ENCODE measurements at places on chromosomes 5 and 9. TPM values are rescaled to one million over a fixed set of nuclear protein-coding genes. Genes with fewer than 3 reads are reported as not detected.

- H3K4me3 ChIP-seq = no peak overlapping the region
- peaks cover 24% of the 10 kb centered on the region for H3K4me1 ChIP-seq
- no peak overlapping the region for H3K27ac ChIP-seq
- no peak for DNase-seq
- peaks cover 3% of the 10 kb centered on the region for H3K36me3 ChIP-seq
These were observed 59.7 kb downstream of the ERBIN start for GRCh38 chr5:65986050-65986451.

DNA sequence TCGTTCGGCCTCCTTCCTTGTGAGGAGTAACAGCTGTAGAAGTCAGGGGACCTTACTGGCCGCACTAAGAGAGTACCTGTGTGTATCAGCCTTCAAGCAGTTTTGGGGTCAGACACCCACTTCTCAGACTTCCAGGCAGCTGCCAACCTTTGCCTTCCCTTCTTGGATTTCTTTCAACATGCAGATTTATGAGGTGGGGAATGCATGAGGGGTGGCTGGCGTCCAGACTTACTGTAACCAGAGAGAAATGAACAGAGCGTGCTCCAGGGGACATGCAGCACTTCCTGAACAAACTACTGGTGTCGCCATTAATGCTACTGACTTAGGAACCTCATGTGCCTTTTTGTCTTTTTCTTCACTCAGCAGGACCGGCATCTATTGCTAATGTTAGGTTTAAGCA, 46.7 kb downstream of the INSYN2B start:
- H3K27ac ChIP-seq = no peak overlapping the region
- H3K27me3 ChIP-seq = no peaks in the 10 kb centered on the region
- no peak for DNase-seq
- H3K36me3 ChIP-seq = peaks cover 3% of the 10 kb centered on the region

DNA sequence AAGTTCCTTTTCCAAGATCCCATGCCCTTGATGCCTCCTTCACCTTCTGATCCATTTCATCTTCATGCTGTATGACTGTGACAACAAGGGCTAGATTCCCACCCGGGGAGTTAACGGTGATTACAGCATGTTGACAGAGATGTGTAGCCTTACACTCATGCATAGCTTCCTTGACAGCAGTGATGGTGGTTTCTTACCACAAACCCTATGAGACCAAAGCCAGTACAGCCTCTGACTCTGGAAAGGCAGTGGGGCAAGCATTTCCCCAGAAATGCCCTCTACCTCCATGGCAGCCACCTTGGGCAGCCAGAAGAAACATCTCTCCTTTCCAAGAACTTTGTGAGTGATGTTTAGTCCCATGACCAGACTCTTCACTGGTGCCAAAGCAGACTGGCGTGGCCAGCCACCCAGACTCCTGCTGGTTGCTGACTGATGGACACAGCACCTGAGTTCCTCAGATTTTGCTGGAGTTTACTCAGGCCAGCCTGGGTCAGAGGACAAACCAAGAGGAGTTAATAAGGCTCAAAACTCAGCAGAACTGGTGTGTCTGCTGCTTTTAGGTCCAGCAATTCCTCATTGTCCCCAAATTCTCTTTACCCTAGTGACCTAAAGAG, 199.7 kb upstream of the SLC27A6 start:
- H3K4me3 ChIP-seq = no peak overlapping the region
- H3K27me3 ChIP-seq = peaks cover 8% of the 10 kb centered on the region

DNA sequence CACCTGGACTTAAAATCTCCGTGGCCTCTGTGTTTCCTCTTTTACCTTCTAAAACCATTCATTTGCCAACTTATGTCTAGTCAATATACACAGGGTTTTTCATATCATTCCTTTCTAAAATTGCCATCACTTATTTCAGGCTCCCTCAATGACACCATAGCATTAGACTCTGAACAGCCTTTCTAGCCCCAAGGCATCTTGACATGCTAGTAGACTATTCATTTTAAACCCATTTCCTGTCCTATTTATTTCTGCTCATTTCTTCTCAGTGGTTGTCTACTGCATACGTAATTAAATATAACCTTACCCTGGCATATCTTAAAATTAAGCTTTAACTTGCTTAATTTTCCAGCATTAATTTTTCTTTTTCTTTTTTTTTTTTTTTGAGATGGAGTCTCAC, 83.2 kb downstream of the PHAX start:
- H3K27ac ChIP-seq = peak overlapping the region; percentile 25
- H3K36me3 ChIP-seq = no peaks in the 10 kb centered on the region
- no peak overlapping the region for H3K4me3 ChIP-seq
- H3K27me3 ChIP-seq = peaks cover 7% of the 10 kb centered on the region

DNA sequence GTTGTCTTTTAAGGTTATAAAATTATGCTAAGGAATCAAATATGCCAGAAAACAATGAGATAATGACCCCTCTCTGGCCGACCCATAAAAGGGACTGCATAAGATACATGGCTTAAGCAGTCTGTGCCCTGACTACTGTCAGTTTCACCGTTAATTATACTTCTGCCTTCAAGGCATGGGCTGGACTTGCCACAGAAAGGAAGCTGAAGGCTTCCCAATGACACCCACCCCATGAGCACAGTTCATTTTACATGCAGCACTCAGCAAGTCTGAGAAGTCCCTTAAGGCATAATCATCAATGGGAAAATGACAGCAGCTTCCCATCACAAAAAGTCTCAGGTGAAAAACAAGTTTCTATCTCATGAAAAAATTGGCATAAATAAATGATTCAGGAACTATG, 175.6 kb downstream of the GLIS3 start:
- no peak overlapping the region for H3K27ac ChIP-seq
- no peak overlapping the region for H3K4me3 ChIP-seq
- no peaks in the 10 kb centered on the region for H3K27me3 ChIP-seq

- H3K36me3 ChIP-seq = peaks cover 2% of the 10 kb centered on the region
- H3K27me3 ChIP-seq = no peaks in the 10 kb centered on the region
- no peak for DNase-seq
- H3K4me1 ChIP-seq = peaks cover 44% of the 10 kb centered on the region
- no peak overlapping the region for H3K4me3 ChIP-seq
These were observed 58.1 kb downstream of the HSPA4 start for GRCh38 chr5:133109655-133110483.

DNA sequence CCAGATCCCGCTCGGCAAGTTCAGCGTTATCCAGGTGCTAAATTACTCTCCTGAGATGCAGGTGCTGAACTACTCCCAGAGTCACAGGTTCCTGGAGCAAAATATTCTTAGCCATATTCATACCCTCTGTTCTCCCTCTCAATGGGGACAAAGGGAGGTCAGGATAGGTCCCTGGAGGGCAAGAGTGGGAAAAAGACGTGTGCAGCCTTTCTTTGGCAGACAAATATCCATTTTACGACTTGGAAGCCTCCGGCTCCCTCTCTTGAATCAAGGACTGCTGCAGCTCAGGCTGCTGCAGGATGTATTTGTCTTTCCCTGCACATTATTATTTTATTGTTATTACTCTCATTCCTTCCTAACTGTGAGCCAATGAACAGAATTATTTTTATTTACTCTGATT, 590.2 kb downstream of the NR2F1-AS1 start:
- H3K4me1 ChIP-seq = no peaks in the 10 kb centered on the region
- no peaks in the 10 kb centered on the region for H3K36me3 ChIP-seq
- no peaks in the 10 kb centered on the region for H3K27me3 ChIP-seq
- no peak overlapping the region for H3K4me3 ChIP-seq
- no peak overlapping the region for H3K27ac ChIP-seq
- DNase-seq = no peak

Gene TIMD4
- 7.3 TPM for total RNA-seq

Gene OMD
- total RNA-seq = not detected

Gene NEUROG1
- total RNA-seq = not detected

Measured in activated T-cell treated with anti-CD3 and anti-CD28 coated beads, Interleukin-2, amount 50 U/mL, for 72 hours (primary cell).